Right atrium auricular region (tissue), 2 donors: ENCODE measurements at places on chromosomes 1 and 21.
A peak's percentile ranks its signal among the peaks of the same experiment; 100 is the strongest.

- no peaks in the 10 kb centered on the region for H3K27me3 ChIP-seq
- H3K4me3 ChIP-seq: no peak overlapping the region
- no peaks in the 10 kb centered on the region for H3K36me3 ChIP-seq
- H3K4me1 ChIP-seq: no peaks in the 10 kb centered on the region
Measured at GRCh38 chr1:81660286-81660685, 140.4 kb upstream of the ADGRL2 start.

GRCh38 chr1:53769780-53770179 lies 30.8 kb upstream of the GLIS1 start:
- H3K4me3 ChIP-seq: no peak overlapping the region
- H3K27ac ChIP-seq: no peak overlapping the region
- DNase-seq: no peak
- H3K36me3 ChIP-seq: peaks cover 15% of the 10 kb centered on the region

- H3K27ac ChIP-seq: no peak overlapping the region
- no peaks in the 10 kb centered on the region for H3K27me3 ChIP-seq
- DNase-seq: no peak
- H3K4me3 ChIP-seq: no peak overlapping the region
- H3K36me3 ChIP-seq: peaks cover 2% of the 10 kb centered on the region
- H3K4me1 ChIP-seq: no peaks in the 10 kb centered on the region
Measured at GRCh38 chr1:48338257-48338656, 115.7 kb downstream of the SLC5A9 start.

DNA sequence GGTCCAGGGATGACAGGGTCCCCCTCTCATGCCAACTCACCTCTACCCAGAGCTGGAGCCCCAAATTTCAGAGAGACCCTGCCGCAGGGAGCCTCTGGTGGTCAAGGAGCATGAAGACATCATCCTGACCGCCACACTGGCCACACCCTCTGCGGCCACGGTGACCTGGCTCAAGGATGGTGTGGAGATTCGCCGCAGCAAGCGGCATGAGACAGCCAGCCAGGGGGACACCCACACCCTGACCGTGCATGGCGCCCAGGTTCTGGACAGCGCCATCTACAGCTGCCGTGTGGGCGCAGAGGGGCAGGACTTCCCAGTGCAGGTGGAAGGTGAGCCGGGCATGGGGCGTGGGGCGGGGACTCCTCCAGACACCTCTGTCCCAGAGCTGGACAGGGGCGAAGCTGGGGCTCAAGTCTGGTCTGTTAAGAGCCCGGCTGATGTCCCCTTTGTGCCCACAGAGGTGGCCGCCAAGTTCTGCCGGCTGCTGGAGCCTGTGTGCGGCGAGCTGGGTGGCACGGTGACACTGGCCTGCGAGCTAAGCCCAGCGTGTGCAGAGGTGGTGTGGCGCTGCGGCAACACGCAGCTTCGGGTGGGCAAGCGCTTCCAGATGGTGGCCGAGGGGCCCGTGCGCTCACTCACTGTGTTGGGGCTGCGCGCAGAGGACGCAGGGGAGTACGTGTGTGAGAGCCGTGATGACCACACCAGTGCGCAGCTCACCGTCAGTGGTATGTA lies 66.0 kb downstream of the OBSCN start:
- H3K27me3 ChIP-seq: no peaks in the 10 kb centered on the region
- no peaks in the 10 kb centered on the region for H3K4me1 ChIP-seq
- H3K27ac ChIP-seq: no peak overlapping the region
- DNase-seq: no peak

DNA sequence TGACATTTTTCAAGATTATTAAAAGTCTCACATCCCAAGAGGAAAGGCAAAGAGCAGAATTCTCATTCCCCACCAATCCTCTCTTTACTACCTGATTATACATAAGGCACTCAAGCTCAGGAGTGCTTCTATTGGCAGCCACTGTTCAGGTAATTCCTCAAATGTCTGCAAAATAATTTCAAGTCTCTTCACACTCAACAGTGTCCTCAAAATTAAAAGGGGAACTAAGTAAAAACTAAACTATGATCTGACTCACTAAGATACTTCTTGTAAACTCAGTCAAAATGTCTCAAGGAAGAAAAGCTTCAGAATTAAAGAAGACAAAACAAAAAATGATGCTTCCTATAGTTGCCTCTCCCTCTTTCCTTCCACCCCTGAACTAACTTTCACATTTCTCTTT lies 135.6 kb downstream of the GPATCH2 start:
- H3K27ac ChIP-seq: no peak overlapping the region
- no peak overlapping the region for H3K4me3 ChIP-seq
- H3K4me1 ChIP-seq: no peaks in the 10 kb centered on the region
- H3K27me3 ChIP-seq: no peaks in the 10 kb centered on the region

DNA sequence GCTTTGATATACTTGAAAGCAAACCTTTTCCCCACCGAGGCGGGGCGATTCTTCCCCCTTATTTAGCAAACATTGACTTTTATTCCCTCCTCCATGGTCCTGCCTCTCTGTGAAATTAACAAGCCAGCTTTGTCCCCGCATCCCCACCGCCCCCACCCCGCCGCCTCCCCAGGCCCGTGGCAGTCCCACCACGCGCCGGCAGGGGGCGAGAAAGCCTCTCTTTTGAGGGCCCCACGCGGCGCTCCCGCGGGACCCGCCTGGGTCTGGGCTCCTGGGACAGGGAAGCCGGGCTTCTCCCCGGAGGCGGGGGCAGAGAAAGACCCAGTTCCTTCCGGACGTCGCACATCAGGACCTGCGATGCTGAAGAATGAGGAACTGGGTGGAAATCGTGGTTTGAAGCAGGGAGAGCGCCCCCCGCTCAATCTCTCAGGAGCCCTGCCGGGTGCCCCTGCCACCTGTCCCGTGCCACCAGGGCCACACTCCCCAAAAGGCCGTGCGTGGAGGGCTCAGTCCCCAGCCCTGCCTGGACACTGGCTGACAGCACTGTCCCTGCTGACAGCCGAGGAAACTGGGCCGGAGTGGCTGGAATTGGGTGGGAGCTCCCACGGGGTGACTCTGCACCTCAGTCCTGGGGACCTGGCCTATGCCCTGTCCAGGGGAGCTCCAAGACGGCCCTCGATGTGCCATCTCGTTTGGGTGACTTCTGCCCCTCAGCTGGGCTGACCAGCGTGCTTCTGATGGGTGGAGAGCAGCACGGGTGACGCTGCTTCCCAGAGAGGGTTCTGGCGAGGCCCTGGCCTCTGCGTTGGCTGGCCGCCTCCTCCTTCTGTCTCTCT lies 8.6 kb upstream of the ACTRT2 start:
- no peaks in the 10 kb centered on the region for H3K36me3 ChIP-seq
- no peak for DNase-seq
- H3K27ac ChIP-seq: no peak overlapping the region
- no peaks in the 10 kb centered on the region for H3K4me1 ChIP-seq

DNA sequence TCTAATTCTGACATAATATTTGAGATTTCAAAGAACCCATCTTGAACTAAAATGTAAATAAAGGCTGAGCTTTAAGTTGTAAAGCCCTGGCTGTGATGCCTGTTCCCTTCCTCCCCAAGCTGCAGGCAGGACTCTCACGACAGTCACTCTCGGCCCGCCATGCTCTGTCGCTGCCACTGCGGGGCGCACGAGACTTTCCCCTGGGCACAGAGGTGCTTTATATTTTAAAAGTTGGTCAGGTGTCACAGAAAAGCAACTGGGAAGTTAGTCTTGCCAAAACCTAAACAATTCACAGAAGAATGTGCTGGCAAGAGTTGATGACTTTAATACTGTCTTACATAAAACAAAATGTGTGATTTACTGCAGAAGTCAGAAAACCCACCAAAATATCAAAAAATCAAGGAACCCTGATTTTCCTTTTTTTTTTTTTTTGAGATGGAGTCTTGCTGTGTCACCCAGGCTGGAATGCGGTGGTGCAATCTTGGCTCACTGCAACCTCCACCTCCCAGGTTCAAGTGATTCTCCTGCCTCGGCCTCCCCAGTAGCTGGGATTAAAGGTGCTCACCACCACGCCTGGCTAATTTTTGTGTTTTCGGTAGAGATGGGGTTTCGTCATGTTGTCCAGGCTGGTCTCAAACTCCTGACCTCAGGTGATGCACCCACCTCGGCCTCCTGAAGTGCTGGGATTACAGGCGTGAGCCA lies 10.7 kb downstream of the LRRC47 start:
- no peak overlapping the region for H3K4me3 ChIP-seq
- DNase-seq: no peak
- no peaks in the 10 kb centered on the region for H3K27me3 ChIP-seq
- no peak overlapping the region for H3K27ac ChIP-seq
- H3K36me3 ChIP-seq: peaks cover 67% of the 10 kb centered on the region

- H3K27ac ChIP-seq: no peak overlapping the region
- no peaks in the 10 kb centered on the region for H3K4me1 ChIP-seq
- no peak overlapping the region for H3K4me3 ChIP-seq
- DNase-seq: no peak
Measured at GRCh38 chr1:3988431-3988830, 88.4 kb upstream of the C1orf174 start.

DNA sequence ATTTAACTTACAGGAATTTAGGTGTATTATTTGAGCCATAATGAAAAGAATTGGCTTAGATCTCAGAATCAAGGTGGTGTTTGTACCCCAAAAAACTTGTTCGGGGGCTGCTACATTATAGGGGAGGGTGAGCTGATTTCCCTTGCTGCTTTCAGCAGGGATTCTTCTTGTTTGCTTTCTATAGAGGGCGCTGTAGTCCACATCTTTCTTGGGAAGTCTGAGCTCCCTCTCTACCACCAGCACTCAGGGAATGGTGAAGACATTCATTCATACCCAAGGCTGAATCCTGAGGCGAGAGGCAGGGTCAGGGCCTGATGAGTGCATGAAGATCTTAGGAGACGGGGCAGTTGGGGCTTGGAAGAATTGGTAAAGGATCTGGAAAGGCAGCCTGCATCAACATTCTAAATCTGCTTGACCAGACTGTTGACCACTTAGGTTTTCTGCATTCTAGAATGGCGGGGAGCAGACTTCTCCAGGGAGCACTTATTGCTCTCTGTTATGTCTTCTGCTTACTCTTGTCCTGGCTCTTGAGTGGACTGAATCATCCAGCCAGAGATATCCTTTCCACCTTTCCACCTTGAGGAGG lies 18.9 kb downstream of the SPATA46 start:
- no peaks in the 10 kb centered on the region for H3K27me3 ChIP-seq
- no peaks in the 10 kb centered on the region for H3K36me3 ChIP-seq
- H3K27ac ChIP-seq: no peak overlapping the region
- H3K4me1 ChIP-seq: no peaks in the 10 kb centered on the region
- no peak for DNase-seq
- no peak overlapping the region for H3K4me3 ChIP-seq

GRCh38 chr1:96308314-96308713 lies 413.3 kb upstream of the PTBP2 start:
- H3K4me1 ChIP-seq: no peaks in the 10 kb centered on the region
- no peak overlapping the region for H3K4me3 ChIP-seq
- no peak overlapping the region for H3K27ac ChIP-seq
- H3K27me3 ChIP-seq: no peaks in the 10 kb centered on the region
- DNase-seq: no peak

- H3K4me3 ChIP-seq: no peak overlapping the region
- DNase-seq: no peak
- H3K4me1 ChIP-seq: no peaks in the 10 kb centered on the region
- H3K27me3 ChIP-seq: no peaks in the 10 kb centered on the region
- H3K27ac ChIP-seq: no peak overlapping the region
Measured at GRCh38 chr1:229874136-229874535, 192.9 kb upstream of the GALNT2 start.

DNA sequence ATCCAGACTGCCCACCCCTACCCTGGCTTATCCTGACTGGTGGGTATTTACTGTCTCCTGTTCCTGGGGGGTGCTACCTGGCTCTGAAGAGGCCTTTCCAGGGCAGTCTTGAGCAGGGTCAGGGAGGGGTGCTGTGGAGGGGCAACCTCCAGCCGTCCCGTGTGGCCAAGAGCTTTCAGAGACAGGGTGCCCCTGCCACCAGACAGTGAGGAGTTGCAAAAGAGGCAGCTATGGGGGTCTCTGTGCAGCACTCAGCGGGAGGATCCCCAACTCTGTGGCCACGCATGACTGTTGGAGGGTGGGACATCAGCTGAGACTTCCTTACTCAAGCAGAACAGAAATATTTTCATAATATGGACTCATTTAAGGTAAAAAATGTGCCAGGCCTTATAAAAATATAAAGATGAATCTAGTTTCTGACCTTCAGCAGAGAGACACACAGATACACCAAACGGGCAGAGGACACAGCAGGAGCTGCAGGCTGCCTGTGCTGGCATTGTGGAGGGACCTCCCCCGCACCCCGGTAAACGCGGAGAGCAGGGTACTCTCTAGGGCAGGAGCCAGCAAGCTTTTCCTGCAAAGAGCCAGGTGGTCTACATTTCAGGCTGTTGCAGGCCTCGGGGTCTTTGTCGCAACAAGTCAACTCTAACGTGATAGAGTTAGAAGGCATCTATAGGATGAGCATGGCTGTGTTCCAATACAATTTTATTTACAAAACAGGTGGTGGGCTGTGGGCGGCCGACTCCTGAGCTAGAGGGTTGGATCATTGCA lies 252.6 kb downstream of the RHOU start:
- DNase-seq: no peak
- H3K36me3 ChIP-seq: no peaks in the 10 kb centered on the region
- H3K4me3 ChIP-seq: no peak overlapping the region
- H3K27ac ChIP-seq: no peak overlapping the region

- DNase-seq: no peak
- no peaks in the 10 kb centered on the region for H3K4me1 ChIP-seq
- H3K27me3 ChIP-seq: no peaks in the 10 kb centered on the region
- H3K36me3 ChIP-seq: no peaks in the 10 kb centered on the region
- no peak overlapping the region for H3K4me3 ChIP-seq
Measured at GRCh38 chr1:48674641-48675040, 102.0 kb downstream of the BEND5 start.

DNA sequence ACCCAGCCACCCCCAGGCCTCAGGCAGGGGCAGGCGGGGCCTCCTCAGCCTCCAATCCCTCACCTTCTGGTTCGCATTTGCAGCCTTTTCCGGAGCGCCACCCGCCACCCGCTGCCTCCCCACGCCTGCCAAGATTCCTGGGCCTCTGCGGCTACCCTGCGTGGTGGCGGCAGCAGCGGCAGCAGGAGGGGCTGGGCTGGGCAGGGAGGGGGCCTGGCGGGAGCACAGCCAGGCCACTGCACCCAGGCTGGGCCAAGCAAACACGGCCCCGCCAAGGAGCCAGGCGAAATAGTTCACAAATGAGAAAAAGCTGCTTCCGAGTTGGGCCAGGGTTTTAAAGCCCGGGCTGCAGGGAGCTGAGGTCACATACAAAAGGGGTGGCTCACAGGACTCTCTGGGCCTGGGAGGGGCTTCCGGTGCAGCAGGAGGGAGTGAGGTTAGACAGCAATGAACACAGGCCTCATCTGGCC lies 9.8 kb downstream of the COL8A2 start:
- no peaks in the 10 kb centered on the region for H3K27me3 ChIP-seq
- H3K36me3 ChIP-seq: no peaks in the 10 kb centered on the region
- peak overlapping the region; percentile 35 for H3K27ac ChIP-seq
